ENCODE measurements at places on chromosomes 7 and 10.
A peak's percentile ranks its signal among the peaks of the same experiment; 100 is the strongest.

GRCh38 chr10:19491166-19491565 is 325.1 kb upstream of the PLXDC2 start:
- DNase-seq: no peak

DNA sequence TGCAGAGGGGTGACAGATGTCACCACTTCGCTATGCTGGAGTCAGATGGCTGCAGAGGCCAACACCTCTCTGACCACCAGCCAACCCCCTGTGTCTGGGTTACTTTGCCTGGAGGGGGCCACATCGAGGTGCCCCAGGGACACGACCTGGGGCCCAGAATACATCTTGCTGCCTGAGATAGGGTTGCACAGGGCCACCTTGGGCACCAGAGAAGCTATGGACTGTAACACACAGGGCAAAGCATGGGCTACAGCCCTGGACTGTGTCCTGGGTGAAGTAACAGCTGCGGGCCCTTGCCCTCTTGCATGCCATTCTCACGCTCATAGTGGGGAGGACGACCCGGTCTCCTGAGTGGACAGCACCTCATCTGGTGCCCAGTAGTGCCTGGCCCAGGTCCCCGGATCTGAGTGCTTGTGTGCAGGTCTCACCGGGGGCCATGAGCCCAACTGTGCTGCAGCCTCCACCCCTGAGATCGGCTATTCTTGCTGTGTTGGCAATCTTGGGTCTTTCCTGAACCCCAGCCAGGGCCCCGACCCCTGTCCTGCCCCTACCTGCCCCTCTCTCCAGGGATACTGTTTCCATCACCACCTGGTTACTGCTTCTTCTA is 115.2 kb upstream of the GDF10 start:
- no peak for DNase-seq

GRCh38 chr7:41110186-41110585 is 592.7 kb downstream of the INHBA start:
- no peak for DNase-seq

- DNase-seq: no peak
Measured at GRCh38 chr7:114008696-114009095, 89.9 kb upstream of the PPP1R3A start.

GRCh38 chr7:90465816-90466215 is 3.6 kb upstream of the PTTG1IP2 start:
- DNase-seq: no peak

DNA sequence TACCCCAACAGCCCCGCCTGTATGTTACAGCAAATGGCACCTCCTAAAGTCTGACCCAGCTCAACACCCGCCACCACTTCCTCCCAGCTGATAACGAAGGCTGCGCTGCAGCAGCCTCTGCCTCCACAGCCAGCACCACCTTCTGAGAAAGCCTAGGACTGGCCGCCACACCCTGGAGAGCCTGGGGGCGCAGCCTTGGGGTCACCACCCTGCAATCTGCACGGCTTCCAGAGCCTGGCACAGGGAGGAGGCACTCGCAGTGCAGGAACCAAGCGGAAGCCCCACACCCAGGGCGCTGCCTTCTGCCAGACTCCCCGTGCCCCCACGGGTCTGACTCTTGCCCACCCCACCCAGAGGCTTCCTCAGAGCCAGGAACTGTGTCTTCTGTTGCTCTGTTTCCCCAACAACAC is 112.5 kb downstream of the MAD1L1 start:
- peak; percentile 52 for DNase-seq

- no peak for DNase-seq
Measured at GRCh38 chr7:22219036-22219435, 137.9 kb downstream of the RAPGEF5 start.

GRCh38 chr10:110077436-110078130 is 69.8 kb downstream of the ADD3 start:
- DNase-seq: no peak

GRCh38 chr7:33853361-33854062 is 51.8 kb upstream of the BMPER start:
- no peak for DNase-seq

GRCh38 chr7:109322833-109323232 is 753.2 kb downstream of the DNAJB9 start:
- no peak for DNase-seq

- DNase-seq: no peak
Measured at GRCh38 chr10:18666810-18667209, 7.6 kb downstream of the ARL5B start.

DNA sequence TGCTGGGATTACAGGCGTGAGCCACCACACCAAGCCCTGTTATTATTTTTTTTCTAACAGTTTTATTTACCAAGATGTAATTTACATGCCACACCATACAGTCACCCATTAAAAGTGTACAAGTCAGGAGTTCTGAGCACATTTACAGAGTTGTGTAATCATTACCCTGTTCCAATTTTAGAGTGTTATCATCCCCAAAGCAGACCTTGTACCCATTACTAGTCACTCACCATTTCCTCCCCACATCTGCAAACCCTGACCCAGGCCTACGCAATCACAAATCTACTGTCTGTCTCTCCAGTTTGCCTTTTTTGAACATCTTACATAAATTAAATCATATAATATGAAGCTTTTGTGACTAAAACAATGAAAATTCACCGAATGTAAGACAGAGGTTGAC is 402.9 kb upstream of the FOXK1 start:
- no peak for DNase-seq

GRCh38 chr10:60141896-60142559 is 235.7 kb upstream of the CCDC6 start:
- DNase-seq: no peak

All from activated T-cell treated with anti-CD3 and anti-CD28 coated beads, Interleukin-2, amount 50 U/mL, for 1 hour (primary cell).